ENCODE measurements at places on chromosomes 5 and 9.

GRCh38 chr9:101727612-101728524 lies 10.6 kb downstream of the GRIN3A start:
- no peak for DNase-seq

GRCh38 chr5:31916327-31916726 lies 257.8 kb downstream of the GOLPH3 start:
- DNase-seq, result no peak

GRCh38 chr9:109238125-109238524 lies 71.1 kb upstream of the FRRS1L start:
- DNase-seq, result no peak

DNA sequence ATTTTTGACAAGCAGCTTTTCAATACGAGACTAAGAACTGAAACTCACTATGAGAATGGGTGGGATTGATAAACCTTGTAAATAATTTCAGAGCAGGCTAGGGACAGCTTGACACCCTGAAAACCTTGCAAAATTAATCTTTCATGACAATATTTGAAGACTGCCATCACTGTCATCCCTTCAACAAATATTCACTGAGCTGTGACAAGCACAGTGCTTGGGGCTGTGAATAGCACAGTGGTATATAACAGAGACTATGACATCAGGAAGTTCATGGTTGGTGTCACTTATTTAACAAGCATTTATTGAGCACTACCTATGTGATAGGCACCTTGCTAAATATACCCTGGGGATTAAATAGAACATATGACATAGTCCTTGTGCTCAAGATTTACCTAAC lies 741.0 kb upstream of the RIOK2 start:
- DNase-seq, result no peak

DNA sequence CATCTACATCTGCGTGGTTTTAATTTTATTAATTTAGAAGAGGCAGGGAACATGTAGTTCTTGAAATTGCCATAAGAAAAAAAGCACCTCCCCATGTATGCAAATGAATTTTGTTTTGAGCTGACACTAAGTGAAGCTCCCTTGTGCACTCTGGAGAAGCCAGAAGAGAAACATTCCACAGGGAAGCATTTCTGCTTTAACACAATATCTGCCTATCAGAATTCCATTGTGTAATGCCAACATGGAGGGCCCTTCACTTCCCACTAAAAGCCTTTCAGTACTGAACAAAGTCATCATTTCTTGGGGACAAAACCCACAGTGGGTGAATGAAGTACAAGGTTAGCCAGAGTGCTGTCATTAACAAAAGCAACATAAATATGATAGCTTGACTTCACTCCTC lies 59.7 kb downstream of the PRELID2 start:
- DNase-seq, result no peak

GRCh38 chr5:10151656-10152055 lies 98.0 kb downstream of the ATPSCKMT start:
- DNase-seq, result no peak

DNA sequence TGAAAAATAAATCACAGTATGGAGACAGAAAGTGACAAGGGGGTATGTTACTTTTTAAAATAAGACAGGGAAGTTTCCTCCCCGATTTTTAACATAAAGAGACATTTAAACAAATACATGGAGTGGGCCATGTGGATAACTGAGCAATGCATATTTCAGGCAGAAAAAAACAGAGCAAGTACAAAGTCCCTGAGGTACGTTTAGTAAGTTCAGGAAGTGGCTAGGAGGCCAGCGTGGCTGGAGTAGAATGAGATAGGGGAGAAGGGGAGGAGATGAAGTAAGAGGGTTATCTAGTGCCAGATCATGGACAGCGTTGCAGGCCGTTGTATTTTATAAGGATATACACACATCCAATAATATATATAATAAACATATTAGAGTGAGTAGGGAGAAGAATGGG lies 84.2 kb upstream of the ELL2 start:
- no peak for DNase-seq

- no peak for DNase-seq
Observed at GRCh38 chr9:18428661-18429060, 45.3 kb upstream of the ADAMTSL1 start.

GRCh38 chr5:6497262-6497661 lies 48.6 kb downstream of the UBE2QL1 start:
- DNase-seq, result no peak

DNA sequence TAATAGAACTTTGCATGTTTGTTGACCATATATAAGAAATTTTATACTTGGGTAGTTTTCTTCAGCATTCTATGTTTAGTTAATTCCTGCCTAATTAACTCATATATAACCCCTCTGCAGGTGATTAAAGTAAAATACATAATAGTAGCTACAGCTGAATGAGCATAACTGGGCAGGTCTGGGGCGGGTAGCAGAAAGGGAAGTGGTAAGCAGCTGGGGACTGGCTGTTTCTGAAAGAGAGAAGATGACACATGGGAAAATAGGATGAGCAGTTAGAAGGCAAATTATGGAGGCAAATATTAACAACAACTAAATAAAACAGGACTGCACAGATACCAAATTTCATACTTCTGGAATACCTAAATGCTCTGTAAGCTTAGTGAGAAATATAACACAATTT lies 128.1 kb downstream of the CPLANE1 start:
- DNase-seq, result no peak

DNA sequence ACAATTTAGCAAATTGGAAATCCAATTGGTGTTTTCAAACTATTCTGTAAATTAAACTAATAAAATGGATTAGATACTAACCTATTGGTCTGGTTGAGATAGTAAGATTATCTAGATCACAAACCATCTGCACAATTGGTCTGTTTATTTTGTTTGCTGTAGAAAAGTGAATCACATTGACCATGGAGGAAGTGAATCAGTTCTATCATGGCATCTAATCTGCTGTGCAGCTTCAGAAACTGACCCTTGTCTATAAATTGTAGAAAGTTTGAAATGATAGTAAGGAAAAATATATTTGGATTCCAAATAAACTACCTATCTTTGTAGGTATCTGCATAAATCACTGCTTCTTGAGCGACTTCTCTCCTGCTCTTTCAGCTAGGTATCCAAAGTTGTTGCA lies 1865.4 kb downstream of the MAT2B start:
- no peak for DNase-seq

- DNase-seq, result no peak
Observed at GRCh38 chr5:81426359-81427030, 32.6 kb upstream of the ACOT12 start.

DNA sequence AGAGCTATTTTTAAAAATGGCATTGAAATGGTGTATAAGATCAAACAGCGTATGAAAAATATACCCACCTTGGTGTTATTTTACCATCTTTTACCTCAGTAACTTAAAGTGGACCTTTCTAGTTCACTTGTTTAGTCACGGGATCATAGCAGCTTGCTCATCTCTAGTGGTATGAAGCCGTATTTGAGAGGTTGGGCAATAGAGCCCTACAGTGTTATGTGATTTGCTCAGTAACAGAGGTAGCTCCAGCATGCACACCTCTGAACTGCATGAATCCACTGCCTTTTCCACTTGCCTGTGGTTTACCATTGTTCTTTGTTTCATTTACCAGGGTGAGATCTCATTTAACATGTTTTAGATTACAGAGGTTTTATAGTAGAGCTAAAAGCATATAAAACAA lies 134.4 kb downstream of the ATG10 start:
- DNase-seq, result no peak

DNA sequence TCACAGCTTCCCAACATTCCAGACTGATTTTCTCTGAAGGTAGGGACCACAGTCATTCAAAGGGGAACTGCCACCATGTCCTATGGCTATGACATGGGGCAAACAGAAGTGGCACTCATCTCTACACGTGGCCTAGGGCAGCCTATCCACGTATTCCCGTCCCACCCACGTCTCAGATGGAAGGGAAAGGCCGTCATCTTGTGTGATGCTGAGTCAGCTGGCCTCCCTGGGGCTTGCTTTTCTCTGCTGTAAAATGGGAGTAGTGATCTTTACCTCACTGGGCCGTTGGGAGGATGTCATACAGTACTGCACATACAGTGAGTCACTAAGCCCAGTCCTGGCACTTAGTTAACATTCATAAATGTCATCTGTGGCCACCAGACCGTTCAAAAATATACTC lies 72.3 kb downstream of the RAPGEF1 start:
- peak; percentile 41 for DNase-seq

DNA sequence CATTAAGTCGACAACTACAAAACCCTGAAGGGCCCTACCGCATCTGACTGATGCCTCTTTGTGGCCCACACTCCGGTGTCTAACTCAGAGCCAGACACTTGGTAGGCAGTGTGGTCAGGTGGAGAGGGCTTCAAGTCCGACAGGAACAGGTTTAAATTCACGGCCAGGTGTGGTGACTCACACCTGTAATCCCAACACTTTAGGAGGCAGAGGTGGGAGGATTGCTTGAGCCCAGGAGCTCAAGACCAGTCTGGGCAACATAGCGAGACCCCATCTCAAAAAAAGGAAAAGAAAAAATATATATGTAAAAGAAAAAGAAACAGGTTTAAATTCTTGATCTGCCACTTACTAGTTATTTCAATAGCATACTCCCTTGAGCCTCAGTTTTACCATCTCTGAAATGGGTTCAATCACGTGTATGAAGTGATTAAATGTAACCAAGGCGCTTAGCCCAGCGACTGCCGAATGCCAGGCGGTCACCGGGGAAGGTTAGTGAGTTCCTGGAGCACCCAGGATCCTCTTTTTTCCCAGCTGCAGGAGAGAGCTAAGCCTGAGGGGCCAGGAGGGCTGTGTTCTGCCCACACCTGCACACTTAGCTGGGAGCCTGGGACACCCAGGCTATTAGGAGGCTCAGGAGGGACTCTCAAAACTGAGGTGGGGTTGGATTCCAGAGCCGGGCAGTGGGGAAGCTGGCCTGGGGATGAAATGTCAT lies 943 bp downstream of the CLTB start:
- no peak for DNase-seq

- no peak for DNase-seq
Observed at GRCh38 chr9:4732890-4733289, 8.1 kb downstream of the AK3 start.

Data from stimulated activated CD4-positive, alpha-beta T cell treated with anti-CD3 and anti-CD28 coated beads, Interleukin-1b, Interleukin-23, amount 100 ng/mL, for 4 hours (primary cell).